ENCODE measurements at places on chromosomes 13 and 19. TPM values are rescaled to one million over a fixed set of nuclear protein-coding genes. Genes with fewer than 3 reads are reported as not detected.

GRCh38 chr19:49474542-49474924 lies 518 bp downstream of the FLT3LG start:
- no peak for DNase-seq

Gene EHD2
- 32.5 TPM for total RNA-seq

DNA sequence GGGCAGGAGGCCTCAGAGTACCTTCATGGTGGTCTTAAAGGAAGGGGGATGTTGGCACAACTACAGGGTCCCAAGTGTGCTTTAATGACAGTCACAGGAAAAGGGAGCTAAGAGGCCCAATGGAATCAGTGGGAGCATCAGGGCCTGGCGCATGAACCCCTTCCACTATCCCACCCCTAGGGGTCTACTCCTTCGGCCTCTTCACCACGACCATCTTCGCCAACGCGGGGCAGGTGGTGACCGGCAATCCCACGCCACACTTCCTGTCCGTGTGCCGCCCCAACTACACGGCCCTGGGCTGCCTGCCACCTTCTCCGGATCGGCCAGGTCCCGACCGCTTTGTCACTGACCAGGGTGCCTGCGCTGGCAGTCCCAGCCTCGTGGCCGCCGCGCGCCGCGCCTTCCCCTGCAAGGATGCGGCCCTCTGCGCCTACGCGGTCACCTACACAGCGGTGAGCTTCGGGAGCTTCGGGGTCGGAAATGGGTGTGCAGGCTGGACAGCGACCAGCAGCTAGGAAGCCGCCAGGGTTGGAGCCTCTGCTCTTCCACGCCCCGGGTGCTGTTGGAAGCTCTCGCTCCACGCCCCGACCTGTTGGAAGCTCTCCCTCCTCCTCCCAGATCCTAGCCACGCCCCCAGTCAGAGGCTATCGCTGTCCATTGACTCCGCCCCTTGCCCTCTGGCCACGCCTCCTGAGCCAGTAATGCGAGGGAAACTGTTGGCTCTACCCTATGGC lies 6.0 kb downstream of the PLPPR2 start:
- no peak for DNase-seq

- no peak for DNase-seq
Observed at GRCh38 chr13:73189362-73189761, 130.6 kb downstream of the KLF5 start.

- no peak for DNase-seq
Observed at GRCh38 chr19:1624458-1624857, 19.2 kb upstream of the UQCR11 start.

DNA sequence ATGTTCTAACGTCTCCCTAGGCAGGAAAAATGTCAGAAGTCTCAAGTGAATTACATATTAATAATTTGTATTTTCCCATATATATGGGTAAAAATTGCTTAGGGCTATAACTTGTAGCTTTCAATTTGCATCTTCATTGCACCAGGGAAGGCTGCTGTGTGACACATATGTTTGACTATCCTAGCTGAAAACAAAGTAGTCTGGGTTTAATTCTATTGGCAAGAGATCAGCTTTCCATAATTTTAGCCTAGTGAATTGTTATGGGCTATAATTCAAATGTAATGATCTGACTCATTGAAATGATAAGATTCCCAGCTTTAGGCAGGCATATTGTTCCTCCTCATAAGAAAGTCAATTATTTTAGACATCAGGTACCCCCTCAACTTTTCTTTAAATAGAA lies 553.1 kb downstream of the DCT start:
- no peak for DNase-seq

Gene PSG3
- total RNA-seq: not detected

- no peak for DNase-seq
Observed at GRCh38 chr13:109233293-109233692, 553.1 kb downstream of the IRS2 start.

- no peak for DNase-seq
Observed at GRCh38 chr13:109899316-109899715, 112.9 kb upstream of the IRS2 start.

Gene METTL21C
- not detected for total RNA-seq

GRCh38 chr19:29965492-29965891 lies 23.5 kb downstream of the URI1 start:
- DNase-seq: no peak

- DNase-seq: no peak
Observed at GRCh38 chr19:39818626-39819097, 15.3 kb downstream of the DYRK1B start.

Gene DNAAF3
- 0.21 TPM for total RNA-seq

Gene HDGFL2
- total RNA-seq: 67.0 TPM

DNA sequence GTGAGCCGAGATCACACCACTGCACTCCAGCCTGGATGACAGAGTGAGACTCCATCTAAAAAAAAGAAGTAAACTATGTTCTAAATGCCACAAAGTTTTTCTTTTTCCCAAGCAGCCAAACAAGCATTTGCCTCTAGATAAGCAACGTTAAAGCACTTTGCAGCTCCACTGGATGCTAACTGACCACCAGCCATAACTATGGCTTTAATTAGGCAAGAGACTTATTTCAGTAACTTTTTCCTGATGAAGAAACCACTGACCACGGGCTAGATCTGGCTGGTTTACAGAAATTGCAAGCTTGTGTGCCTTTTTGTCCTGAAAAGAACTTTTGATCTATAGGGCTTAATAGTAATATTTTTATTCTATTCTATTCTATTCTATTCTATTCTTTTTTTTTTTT lies 22.1 kb downstream of the CD70 start:
- DNase-seq: no peak

- no peak for DNase-seq
Observed at GRCh38 chr13:55566334-55566733, 1574.4 kb upstream of the PRR20A start.

- DNase-seq: no peak
Observed at GRCh38 chr13:49400755-49401659, 42.9 kb downstream of the CAB39L start.

- DNase-seq: no peak
Observed at GRCh38 chr19:1014161-1015060, 6.5 kb downstream of the TMEM259 start.

Gene FRY
- 6.7 TPM for total RNA-seq

DNA sequence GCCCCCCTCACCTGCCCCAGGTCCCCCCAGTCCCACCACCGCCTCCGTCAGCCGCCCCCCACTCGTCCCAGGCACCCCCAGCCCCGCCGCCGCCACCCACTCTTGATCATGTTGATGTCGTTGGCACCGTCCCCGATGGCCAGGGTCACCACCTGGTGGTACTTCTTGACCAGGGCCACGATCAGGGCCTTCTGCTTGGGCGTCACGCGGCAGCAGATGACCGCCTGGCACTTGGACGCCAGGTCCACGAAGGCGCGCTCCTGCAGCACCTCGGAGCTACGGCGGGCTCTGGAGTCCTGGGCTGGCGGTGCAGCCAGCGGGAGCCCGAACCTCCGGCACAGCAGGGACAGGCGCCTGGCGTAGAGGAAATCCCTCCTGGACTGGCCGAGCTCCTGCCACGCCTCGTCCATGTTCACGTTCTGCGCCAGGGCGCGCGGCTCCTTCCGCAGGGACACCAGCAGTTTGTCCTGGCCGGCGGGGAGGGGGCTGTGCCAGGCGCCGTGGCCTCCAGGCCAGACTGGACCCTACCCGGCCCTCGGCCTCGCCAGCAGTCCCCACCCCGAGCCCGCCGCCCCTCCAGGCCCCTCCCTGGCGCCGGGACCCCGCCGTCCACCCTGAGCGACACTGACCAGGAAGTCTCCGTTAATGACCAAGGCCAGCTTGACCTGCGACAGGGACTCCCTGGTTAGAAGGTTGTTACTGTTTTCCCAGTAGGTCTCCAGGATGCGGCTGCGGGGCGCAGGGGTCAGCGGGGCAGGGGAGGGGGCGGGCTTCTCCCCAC lies 22.6 kb downstream of the ATP8B3 start:
- DNase-seq: no peak

Gene RFXAP
- 2.4 TPM for total RNA-seq

Gene GRK1
- total RNA-seq: not detected

GRCh38 chr13:30371649-30372265 lies 50.5 kb upstream of the UBE2L5 start:
- DNase-seq: no peak

GRCh38 chr13:111158136-111158805 lies 43.2 kb downstream of the ARHGEF7 start:
- no peak for DNase-seq

- no peak for DNase-seq
Observed at GRCh38 chr19:38168637-38169036, 55.4 kb downstream of the DPF1 start.

- DNase-seq: peak; percentile 92
Observed at GRCh38 chr13:73273745-73274144, 214.9 kb downstream of the KLF5 start.

Gene NAPSA
- total RNA-seq: 1.7 TPM

Gene FGF9
- 0.33 TPM for total RNA-seq

Gene CCDC169
- 7.3 TPM for total RNA-seq

Gene IZUMO1
- total RNA-seq: 0.25 TPM

- DNase-seq: no peak
Observed at GRCh38 chr19:5775668-5776309, 8.8 kb downstream of the PRR22 start.

DNA sequence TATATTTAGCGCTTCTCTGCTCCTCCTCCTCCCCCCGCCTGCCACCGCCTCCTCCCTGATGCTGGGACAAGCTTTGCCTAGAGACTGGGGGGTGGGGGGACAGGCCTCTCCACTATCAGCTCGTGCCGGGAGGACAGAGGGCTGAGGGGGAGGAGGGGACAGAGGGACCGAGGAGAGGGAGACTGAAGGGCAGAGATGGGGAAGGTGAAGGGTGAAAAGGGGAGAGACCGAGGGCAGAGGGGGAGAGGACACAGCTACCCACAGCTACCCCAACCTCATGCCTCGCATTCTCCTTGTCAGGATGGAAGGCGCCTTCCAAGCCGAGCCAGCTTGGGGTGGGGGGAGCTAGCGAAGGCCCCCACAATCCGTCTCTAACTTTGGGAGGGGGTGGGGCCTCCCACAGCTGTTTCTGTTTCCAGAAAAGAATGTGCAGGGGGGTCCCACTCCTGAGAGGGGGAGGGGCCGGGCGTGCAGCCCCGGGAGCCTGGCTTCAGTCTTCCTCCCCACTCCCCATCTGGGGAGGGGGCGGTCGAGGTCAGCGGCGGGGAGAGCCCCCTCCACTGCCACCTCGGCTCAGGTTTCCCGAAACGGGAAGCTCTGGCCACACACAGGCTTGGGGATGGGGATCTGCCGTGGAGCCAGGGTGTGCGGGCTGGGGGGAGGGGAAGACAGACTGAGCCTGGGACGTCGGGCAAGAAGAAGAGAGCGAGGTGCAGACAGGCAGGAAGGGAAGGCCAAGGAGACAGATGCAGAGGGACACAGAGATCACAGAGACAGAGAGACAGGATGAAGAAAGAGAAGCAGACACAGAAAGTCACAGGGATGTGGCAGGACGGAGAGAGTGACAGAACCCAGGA lies 1.6 kb downstream of the DACT3 start:
- DNase-seq: no peak

Gene ZNF493
- 9.7 TPM for total RNA-seq

GRCh38 chr13:65460136-65460535 lies 1770.0 kb downstream of the PCDH9 start:
- no peak for DNase-seq
